ENCODE measurements at places on chromosomes 5 and 9. TPM values are rescaled to one million over a fixed set of nuclear protein-coding genes. Genes with fewer than 3 reads are reported as not detected.

Gene NKD2
- total RNA-seq: 18.7 TPM

Gene KLHL3
- total RNA-seq: 8.3 TPM

Gene SLC34A3
- 0.12 TPM for total RNA-seq

Gene NPR2
- 6.7 TPM for total RNA-seq

Gene STKLD1
- 1.3 TPM for total RNA-seq

Gene LHX3
- 0.17 TPM for total RNA-seq

Gene MZB1
- 19.7 TPM for total RNA-seq

Gene BRINP1
- not detected for total RNA-seq

Measured in activated T-cell treated with anti-CD3 and anti-CD28 coated beads, Interleukin-2, amount 50 U/mL, for 72 hours (primary cell).